ENCODE measurements at places on chromosomes 1 and 21.

DNA sequence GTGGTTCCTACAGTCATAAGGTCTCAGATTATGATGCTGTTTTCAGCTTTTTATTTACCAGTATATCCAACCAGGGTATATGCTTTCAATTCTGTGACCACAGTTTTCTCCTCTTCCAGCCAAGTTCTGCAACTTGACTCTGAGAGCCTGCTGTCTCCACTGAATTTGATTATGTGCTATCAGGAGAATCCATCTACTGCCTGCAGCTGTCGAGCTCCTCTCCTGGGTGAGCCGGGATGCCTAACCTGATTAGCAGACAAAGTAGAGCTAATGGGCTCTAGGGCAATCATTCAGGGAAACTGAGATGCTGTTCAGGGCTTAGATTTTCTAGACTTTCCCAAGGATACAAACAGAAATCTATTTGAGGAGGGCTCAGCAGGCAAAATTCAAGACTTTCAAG is 271.5 kb upstream of the BEND5 start:
- DNase-seq: no peak

- no peak for DNase-seq
Observed at GRCh38 chr1:74775735-74776134, 42.8 kb downstream of the TYW3 start.

- no peak for DNase-seq
Observed at GRCh38 chr1:86646256-86646655, 58.1 kb upstream of the SH3GLB1 start.

DNA sequence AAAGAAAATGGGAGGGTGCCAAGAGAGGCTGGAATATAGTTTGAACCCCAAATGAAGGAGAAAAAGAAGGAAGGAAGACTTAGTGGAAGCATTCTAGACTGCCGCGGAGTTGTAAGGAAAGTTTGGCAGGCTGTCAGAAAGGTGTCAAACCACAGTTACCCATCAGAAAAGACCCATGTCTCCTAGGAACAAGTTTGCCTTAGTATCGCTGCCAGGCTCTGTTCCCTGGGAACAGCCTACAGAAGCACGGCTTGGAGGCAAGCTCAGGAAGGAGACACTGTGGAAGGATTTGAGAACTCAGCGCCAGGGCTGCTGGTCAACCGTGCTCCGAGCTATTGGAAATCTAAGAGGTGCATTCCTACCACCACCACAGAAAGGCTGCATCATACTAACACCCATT is 197.4 kb downstream of the RRAGC start:
- no peak for DNase-seq

GRCh38 chr1:215595231-215595630 is 28.1 kb downstream of the KCTD3 start:
- DNase-seq: no peak

GRCh38 chr1:199453723-199454122 is 573.8 kb upstream of the NR5A2 start:
- DNase-seq: no peak

DNA sequence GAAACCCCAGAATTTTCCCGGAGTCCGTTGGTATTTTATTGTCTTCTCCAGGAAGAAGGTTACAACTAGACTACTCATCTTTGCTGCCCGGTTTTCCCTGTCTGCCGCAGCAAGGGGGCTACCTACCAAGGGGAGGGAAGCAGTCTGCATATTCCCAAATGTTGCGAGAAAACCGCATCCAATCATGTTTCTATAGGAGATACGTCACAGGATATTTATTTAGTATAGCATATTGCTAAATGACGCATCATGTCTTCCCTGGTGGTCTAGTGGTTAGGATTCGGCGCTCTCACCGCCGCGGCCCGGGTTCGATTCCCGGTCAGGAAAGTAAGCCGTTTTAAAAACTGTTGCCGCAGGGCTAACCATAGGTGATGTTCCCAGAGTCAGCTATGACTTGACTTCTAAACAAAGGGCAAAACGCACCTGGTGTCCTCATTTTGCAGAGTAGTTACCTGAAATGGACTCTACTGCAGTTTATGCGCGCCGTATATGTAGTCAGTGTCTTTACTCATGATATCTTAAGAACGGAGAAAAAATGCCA is 15.2 kb upstream of the ZNF692 start:
- DNase-seq: peak; percentile 83

DNA sequence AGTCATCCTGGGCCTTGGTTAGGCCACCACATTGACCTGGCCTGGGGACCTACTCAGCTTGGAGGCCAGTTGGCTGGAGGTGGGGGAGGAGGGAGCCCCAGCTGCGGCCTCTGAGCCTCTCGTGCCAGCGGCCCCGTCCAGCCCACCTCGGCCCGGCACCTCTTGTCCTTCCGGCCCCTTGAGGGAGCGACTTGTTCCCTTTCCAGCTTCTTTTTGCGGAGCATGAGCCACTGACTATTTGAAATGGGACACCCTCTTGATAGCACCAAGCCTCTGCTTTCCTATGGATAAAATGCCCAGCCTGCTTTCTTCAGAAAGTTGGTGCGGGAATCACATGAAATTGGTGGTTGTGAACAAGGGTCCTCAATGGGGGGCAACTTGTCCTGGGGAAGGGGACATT is 24.7 kb upstream of the ARHGEF10L start:
- no peak for DNase-seq

GRCh38 chr1:39732730-39733129 is 6.0 kb upstream of the PPIE start:
- no peak for DNase-seq

DNA sequence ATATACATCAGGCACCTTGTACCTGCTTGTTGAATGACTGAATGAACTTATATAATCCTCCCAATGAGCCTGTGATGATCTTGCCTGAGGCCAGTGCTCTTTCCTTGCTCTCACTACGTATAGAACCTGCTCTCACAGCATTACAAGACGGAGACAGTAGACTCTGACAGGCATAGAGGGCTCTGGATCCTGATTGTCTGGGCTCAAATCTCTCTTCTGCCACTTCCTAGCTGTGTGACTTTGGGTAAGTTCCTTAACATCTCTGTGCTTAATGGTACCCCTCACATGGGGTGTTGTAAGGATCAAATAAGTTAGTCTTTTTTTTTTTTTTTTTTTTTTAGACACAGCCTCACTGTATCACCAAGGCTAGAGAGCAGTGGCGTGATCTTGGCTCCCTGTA is 4.2 kb upstream of the MAN1C1 start:
- DNase-seq: no peak

DNA sequence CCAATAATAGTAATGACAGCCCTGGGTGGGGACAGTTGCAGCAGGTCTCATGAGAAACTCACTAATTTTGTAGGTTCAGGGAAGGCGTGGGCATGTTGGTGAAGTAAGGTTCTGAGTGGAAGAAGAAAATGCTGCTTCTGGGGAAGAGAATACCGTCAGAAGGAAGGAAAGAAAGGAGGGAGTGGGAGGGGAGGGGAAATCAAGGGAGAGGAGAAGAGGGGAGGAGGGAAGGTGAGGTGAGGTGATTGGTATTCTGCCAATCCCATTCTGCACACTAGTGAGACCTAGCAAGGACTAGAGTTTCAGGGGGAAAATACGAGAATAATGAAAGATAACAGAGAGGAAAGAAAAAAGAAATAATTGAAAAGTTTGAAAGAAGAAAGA is 32.4 kb upstream of the MGST3 start:
- no peak for DNase-seq

DNA sequence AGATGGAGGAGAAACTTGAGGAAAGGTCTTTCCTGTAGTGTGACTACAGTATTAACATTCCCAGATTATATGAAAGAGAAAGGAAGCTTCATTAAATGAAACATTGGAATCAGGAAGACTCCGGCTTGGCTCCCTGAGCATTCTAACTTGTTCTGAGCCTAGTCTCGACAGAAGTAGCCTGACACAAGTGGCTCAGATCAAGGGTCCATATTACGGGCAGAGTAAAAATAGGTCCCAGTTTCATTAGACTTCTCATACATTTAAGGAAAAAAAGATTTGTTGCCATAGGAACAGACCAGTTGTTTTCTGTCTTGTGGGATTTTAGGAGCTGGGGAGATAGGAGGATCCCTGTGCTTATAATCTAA is 12.8 kb downstream of the SMAP2 start:
- DNase-seq: no peak

Data from natural killer cell (primary cell).